AG10803 (cell line): ENCODE measurements at places on chromosomes 7 and 10.

DNA sequence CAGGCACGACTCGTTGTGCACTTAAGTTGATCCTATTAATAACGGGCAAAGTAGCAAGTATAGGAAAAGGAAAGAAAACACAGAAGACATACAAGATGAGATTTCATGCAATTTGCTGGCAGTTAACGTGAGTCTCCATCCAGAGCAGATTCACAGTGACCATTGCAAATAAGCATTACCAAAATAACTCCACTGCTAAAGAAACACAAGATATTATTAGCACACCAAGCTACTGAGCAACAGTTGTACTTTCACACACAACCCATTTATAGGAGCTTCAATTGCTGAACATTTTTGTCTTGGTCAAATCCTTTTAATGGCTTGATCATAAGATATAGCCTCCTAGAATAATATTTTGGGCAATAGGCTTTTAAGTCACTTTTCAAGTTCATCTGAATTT is 187.7 kb upstream of the HGF start:
- no peak for DNase-seq

DNA sequence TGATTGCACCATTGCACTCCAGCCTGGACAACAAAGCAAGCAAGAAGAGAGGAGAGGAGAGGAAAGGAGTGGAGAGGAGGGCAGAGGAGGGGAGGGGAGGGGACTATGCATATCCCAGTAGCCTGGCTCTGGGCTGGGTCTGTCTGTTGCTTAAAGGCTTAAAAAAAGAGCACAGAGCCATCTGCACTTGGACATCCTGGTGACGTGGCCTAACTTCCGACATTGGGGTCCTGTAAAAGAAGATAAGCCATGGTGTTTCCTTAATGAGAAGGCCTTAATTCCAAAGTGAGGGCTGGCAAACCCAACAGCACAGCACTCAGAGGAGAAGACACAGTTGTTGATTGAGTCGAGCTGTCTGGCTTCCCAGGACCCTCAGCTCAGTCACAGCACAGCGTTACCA is 352.6 kb downstream of the PAXIP1 start:
- DNase-seq: no peak

GRCh38 chr10:72068901-72069446 is 19.4 kb downstream of the SPOCK2 start:
- DNase-seq: no peak

DNA sequence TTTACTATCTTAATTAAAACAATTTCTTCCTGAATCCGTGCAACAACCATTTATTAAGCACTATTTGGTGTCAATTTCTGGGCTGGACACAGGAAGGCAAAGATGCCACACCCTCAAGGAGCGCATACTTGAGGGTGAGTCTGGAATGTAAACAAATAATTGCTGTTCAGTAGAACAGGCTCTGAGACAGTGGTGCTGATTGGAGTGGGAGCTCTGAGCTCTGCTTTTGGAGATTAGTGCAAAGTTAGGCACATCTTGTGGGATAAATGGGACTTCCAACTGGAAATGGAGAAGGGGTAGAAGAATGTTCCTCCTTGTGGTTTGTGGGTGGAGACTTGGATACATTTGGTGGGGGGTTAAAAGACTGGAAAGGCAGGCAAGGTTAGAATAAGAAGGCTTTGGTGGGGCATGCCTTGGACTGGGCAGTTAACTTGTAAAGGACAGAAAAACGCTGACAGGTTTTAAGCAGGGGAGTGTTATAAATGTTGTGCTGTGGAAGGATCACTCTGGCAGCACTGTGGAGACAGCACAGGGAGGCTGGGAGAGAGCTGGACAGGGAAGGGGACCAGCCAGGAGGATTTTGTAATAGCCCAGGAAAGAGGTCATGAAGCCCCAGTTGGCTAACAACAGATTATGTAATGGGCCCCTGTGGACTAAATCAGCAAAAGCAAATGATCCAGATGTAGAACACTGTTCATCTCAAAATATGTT is 80.7 kb downstream of the ZNF365 start:
- peak; percentile 91 for DNase-seq

- peak; percentile 65 for DNase-seq
Observed at GRCh38 chr7:11193131-11193867, 219.6 kb downstream of the PHF14 start.

- no peak for DNase-seq
Observed at GRCh38 chr10:95741807-95742467, 14.0 kb upstream of the ENTPD1 start.

DNA sequence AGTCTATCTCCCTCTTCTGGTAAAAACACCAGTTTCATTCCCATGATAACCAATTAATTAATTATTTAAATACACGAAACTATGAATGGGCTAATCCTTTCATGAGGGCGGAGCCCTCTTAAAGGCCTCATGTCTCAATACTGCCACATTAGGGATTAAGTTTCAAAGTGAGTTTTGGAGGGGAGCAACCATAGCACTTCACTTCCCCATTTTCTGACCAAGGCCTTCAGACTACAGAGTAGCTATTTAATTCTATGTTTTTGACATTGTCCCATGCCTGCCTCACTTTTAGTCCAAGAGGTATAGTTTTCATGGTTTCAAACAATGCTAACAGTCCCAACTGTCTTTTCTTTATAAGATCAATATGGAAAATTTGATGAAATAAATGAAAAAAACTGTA is 618.6 kb downstream of the ZWINT start:
- no peak for DNase-seq

- no peak for DNase-seq
Observed at GRCh38 chr10:58260334-58260733, 7.4 kb downstream of the IPMK start.

DNA sequence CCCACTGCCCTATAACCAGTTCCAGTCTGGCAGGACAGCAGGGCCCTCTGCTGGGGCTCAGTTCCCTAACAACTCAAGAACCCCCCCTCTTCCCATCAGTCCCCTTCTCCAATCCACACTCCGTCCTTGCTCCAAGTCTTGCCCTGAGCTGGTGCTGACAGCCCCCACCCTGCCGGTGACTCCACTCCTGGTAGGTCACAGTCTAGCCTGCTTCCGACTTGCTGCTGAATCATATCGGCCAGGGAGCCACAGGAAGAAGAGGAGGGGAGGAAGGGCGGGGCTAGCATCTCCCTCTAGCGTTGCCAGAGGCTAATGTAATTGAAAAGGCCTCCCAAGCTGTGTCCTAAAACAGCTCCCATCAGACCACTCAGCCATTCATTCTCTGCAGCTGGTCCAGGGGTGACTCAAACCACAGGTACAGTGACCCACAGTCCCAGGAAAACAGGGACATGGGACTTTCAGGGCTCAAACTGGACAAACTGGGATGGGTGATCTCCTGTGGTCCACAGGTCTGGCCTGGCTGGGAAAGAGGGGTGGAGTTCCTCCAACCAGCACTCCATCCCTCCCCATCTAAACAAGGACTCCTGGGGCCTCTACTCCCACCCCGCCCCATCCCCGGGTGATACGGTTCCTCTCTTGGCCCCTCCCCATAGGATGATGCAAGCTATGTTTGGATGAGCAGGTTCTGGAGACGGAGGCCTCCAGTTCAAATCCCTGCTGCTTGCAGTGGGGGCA is 158.8 kb downstream of the SH3PXD2A start:
- DNase-seq: peak; percentile 93

DNA sequence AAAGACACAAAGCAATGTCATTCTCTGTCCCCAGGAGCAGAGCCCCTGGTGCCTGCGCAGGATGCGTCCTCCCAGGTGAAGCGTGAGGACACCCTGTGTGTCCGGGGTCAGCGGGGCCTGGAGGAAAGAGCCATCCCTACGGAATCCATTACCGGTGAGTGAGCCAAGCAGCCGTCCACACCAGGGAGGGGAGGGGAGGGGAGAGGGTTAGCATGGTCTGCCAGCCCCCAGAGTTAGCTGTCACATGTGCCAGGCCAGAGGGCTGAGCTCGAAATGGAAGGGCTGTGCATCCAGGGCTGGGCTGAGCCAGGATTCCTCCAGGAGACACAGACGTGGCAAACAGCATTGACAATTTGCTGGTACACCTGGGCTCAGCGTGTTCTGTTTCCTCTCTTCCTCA is 15.2 kb downstream of the ZNF282 start:
- no peak for DNase-seq

DNA sequence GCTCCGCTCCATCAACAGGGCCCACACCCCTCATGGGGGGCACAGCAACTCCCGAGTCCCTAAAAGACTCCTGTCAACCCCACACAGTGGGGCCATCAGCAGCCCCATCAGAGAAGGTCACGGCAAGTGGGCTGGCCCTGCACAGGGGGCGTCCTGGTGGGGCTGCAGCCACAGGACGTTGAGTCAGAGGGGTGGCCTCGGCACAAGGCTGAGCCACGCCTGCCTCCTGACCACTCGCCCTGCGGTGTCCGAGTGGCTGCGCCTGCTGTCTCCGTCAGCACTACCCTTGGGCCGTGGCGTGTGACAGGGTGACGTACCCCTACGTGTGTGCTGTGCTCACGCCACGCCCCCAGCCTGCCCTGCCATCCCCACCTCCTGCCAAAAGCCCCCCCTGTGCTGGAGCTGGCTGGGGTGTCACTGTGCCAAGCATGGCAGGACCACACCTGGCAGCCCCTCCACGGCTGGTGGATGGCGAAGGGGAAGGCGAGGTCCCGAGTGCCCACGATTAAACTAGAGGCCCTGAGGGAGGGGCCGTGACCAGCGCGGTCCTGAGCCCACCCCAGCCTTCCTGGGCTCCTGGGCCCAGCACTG is 26.0 kb upstream of the NKX6-2 start:
- DNase-seq: no peak

GRCh38 chr10:12350167-12350872 is 973 bp downstream of the CAMK1D start:
- DNase-seq: peak; percentile 16

- DNase-seq: peak; percentile 87
Observed at GRCh38 chr10:33279811-33280602, 54.5 kb downstream of the NRP1 start.

GRCh38 chr10:106775127-106775526 is 389.4 kb downstream of the SORCS1 start:
- DNase-seq: no peak

- no peak for DNase-seq
Observed at GRCh38 chr7:25718596-25718995, 433.4 kb upstream of the NFE2L3 start.

GRCh38 chr7:103297837-103298179 is 573 bp downstream of the PMPCB start:
- DNase-seq: no peak

DNA sequence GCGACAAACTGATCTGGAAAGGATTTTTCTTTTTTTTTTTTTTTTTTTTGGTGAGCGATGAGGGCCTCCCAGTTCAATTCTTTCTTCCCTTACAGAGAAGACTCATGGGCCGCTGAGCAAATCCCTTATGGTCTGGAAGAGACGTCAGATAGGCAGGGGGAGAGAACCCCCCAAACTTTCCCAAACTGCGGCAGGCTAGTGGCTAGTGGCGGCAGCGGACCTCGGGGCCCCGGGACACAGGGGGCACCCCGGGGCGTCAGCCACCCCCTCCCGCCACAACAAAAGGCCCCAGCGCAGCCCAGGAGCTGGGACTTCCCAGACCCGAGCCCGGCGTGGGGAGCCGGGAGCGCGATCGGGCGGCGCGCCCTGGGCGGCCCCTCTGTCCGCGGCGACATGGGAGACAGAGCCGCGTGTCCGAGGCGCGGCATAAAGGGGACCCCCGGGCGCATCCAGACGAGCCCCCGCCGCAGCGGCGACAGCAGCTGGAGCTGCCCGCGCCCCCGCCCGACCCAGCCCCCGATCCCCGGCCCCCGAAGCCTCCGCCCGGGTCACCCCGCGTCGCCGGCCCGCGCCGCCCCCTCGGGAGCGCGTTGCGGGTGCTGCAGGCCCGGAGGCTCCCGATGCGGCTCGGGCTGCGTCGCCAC is 755 bp downstream of the FAM171A1 start:
- peak; percentile 23 for DNase-seq

DNA sequence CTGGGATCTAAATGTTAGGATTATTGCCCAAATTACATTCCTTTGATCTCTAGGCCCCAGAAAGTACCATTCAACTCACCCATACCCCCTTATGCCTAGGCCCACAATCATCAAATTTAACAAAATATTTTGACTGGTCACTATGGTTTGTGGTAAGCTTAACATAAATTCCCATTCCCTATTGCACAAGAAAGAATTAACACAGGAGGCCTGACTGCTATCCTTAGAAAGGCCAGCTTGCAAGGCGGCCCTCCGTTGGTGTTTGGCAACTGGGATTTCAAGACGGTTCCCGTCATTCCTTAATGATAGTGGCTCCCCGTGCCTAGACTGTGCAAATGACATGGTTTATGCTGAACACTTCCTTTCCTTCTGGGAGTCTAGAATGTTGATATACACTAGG is 29.6 kb downstream of the ARHGAP21 start:
- peak; percentile 78 for DNase-seq

GRCh38 chr7:93719546-93719945 is 145.0 kb upstream of the CALCR start:
- peak; percentile 25 for DNase-seq

DNA sequence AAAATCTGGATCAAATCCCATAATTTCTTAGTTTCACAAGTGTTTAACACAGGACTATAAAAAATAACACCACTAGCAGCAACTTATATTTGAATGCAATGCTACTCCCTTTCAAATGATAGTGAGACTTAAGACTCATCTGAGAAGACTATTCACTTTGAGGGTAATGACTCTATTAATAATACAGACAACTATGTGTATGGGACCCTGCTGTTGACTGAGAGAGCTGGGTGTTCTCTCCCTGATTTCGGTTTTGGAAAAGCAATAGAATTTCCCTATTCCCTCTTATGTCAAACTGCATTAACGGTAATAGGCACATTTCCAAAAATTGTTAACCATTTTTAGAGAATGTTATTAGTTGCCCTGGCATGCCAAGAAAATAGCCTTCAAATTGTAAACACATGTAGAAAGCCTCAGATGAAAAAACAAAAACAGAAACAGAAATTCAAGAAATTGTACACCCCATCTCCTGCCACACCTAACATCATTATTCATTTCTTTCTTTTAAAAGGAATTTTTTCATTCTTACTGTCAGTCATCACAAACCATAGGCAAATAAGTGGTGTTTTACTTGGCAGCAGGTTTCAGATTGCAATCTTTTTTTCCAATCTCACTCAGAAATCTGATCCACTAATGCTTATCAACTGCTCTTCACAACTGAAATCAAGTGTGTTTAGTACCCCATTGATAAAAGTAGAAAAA is 153.7 kb downstream of the TFPI2 start:
- DNase-seq: peak; percentile 20

- peak; percentile 82 for DNase-seq
Observed at GRCh38 chr7:41189866-41190265, 513.0 kb downstream of the INHBA start.

GRCh38 chr7:129597672-129598071 is 13.8 kb upstream of the NRF1 start:
- no peak for DNase-seq

DNA sequence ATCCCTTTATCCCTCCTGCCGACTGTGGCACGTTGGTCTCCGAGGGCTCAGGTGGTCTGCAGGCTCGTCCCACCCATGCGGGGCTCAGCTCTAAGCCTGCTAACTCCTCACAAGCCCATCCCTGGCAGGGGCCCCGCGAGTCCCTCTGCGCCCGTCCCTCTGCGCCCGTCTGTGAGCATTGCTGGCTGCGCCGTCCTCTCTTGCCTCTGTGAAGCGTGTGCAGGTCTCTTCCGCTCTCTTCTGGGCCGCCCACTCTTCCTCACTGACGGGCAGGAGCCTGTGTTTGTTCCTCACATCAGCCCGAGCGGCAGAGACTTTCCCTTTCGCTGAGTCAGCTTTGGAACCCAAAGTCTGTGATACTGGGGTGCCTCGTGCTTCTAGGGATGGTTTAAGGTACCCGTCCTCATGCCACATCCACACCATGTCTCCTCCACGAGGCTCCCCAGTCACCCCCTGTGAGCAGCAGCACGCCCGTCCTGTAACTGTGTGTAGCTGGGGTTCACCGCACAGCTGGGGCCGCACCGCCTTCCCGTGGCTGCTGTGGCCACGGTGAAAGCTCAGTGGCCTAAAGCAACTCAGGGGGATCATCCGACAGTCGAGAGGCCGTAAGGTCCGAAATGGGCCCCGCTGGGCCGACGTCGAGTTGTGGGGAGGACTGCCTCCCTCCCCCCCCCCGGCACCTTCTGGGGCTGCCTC is 35.5 kb downstream of the ADGRA1 start:
- DNase-seq: no peak
